ENCODE measurements at places on chromosomes 2 and 18.

DNA sequence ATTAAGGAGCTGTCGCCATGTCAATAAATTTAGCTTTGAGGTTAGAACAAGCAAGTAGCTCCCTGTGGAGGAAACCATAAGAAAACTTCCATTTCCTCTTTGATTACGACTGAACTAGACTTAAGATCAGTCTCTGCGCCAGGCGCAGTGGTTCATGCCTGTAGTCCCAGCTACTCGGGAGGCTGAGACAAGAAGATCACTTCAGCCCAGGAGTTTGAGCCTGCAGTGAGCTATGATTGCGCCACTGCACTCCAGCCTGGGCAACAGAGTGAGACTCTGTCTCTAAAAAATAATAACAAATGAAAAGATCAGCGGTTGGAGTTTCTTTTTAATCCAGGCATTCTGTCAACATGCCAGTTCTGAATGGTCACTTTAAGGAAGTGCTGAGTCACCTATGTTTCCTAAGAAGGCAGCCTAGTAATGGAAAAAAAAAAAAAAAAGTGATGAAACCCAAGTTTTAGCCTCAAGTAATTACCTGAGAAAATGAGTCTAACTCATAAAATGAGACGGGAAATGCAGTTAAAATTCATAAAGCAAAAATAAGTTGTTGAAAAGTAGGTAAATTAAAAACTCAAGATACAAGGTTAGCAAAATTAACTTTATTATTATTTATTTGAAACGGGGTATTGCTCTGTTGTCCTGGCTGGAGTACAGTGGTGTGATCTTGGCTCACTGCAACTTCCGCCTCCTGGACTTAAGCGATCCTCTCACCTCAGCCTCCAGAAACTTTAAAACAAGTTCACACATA is 10.2 kb downstream of the C18orf32 start:
- no peak for DNase-seq

GRCh38 chr2:237649541-237650454 is 22.4 kb downstream of the LRRFIP1 start:
- DNase-seq = no peak

DNA sequence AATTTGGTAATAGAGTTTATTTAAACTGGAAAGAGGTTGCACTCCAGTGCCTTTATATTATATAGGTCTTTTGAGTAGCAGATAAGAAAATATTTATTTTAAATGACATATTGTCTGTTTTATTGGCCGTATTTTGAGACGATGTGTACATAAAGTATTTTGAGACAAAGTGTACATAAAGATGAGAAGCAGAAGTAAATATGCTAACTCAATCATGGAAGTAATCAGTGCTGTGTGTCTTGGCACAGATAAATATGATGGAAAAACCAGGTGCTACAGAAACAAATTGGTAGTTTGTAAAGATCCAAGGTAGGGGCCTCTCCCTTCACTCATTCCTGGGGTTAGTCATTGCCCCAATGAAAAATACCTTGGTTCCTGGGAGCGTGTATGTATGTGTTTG is 382.9 kb downstream of the DSEL start:
- DNase-seq = no peak

GRCh38 chr18:65822826-65823225 is 72.0 kb downstream of the CDH7 start:
- no peak for DNase-seq

DNA sequence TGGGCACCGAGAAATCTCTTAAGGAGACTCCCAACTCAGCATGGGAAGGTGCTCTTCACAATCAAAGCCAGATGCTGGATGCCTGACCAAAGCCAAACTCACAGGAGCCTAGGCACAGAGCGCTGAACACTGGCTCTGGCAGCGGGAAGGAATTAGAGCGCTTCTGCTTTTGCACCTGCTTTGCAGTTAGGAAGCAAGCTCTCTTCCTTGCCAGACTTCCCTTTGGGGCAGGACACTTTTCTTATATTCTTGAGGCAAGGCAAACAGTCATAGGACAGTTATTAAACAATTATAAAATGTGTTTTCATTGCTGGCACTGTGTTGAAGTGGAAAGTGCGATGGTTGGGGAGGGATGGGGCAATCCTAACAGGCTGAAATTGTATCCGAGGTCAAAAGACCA is 79.6 kb upstream of the DNMT3A start:
- no peak for DNase-seq

- no peak for DNase-seq
These were observed 8.2 kb upstream of the TANC1 start for GRCh38 chr2:158960193-158960592.

DNA sequence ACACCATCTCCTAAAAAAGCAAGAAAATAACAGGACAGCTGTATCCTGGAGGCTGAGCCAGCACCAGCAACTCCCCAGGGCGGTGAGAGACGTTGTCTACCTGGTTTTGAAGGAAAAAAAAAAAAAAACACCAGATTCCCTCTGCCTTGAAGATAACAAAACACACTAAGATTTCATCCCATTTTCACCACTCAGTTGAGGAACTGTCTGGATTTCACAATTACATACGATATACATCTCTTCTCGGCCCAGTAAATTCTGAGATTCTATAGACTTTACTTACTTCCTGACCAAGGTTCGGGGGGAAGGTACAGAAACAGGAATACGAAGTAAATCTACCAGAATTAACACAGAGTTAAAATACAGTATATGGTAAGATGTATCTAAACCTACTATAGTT is 8.5 kb downstream of the ZNF516 start:
- DNase-seq = no peak

DNA sequence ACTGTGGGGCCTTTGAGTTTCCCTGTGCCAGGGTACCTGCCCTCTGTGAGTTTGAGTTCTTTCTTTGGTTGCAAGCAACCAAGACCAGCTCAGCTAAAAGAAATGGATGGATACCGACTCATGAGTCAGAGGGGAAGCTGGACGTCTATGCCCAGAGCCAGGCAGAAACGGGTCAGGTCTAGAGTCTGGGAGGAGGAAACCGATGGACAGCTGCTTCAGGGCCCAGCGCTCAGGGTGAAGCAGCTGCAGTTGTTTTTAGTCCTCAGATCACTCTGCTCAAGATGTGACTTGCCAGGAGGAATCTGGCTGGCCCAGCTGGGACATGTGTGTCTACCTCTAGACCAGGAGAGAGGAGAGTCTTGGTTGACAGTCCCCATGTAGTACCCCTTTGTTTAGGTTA is 10.1 kb upstream of the TYMS start:
- DNase-seq = no peak

DNA sequence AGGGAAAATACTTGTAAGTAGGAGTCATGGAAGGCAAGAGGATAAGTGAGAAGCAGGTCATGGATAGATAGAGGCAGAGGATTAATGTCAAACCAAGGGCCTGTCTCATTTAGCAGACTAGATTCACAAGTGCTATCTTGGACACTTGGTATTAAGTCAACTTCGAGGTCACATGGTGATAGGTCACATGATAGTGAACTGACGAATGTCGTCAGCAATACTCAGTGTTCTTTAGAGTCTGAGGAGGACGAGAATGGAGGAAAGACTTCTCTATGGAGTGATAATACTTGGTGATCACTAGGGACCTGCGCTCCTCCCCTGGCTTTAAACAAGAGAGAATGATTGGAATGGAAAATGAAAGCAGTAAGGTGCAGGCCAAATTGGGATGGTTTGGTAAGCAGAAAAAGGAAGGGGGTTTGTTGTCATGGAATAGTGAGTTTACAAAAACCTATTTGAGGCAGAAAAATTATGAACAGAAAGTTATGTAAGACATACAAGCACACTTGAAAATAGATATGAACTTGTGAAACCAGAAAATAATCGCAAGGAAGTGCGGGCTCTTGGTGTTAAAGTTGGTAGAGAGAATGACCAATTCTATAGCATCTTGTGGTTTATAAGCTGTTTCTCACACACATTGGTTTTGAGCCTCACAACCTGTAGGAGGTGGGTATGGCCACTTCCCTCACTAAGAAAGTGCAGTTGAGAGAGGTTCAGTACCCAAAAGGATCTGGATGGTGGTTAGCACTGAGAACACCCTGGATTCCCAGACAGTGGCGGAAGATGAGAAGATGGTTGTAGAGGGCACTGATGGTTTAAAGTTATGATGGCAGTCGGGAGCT is 141.5 kb downstream of the WDSUB1 start:
- no peak for DNase-seq

DNA sequence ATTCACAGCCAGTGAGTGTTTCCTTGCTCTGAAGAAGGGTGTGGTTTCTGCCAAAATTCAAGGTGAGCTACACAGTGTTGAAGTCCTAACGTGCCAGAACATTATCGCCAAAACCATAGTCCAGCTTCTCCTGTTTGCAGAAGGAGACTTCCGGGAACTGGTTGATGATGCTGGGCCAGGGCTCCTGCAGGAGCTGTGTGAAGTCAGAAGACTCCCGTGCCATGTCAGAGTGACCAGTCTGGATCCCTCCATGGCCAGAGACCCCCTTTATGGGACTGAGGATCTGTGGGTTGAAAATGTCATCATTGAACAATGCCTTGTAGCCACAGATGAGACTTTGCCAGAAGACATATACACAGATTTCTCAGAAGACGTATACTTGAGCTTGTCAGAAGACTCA is 96.0 kb upstream of the RAB12 start:
- DNase-seq = no peak

DNA sequence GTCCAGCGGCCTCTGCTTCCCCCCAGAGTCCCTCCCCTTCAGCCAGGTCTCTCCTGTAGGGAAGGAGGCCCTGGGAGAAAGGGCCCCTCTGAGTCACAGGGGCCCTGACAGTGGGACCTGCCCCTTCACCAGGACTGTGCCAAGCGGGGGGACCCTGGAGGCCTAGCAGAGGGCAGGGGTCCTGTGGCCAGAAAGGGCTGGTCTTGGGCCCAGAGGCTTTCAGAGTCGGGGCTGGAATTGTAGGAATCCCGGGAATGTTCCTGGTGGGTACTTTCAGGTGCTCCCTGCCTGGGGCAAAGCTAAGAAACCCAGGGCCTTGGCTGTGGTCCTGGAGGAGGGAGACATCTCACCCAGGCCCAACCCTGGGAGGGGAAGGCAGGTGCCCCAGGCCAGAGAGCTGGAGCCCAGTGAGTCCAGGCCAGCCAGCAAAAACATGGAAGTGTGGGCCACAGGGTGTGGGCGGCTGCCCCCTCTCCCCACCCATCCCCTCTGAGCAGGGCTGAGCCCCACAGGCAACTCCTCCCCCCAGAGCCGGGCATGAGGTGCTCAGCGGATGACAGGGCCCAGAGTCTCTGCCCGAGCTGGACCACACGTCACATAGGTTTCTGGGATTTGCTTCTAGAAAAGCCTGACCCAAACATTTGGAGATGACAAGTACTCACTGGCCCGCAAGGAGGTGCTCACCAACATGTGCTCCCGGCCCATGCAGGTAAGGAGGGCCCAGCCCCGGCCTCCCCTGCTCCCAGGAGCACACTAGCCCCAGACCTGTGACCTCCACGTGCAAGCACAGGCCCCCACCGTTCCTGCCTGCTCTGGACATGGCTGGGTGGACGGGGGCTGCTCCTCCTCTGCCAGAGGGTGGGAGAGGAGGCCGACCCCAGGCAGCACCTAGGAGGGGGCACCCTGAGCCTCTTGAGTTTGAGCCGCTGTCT is 48.2 kb upstream of the ALPP start:
- no peak for DNase-seq

- no peak for DNase-seq
These were observed 3.1 kb upstream of the TCF23 start for GRCh38 chr2:27145682-27146081.

DNA sequence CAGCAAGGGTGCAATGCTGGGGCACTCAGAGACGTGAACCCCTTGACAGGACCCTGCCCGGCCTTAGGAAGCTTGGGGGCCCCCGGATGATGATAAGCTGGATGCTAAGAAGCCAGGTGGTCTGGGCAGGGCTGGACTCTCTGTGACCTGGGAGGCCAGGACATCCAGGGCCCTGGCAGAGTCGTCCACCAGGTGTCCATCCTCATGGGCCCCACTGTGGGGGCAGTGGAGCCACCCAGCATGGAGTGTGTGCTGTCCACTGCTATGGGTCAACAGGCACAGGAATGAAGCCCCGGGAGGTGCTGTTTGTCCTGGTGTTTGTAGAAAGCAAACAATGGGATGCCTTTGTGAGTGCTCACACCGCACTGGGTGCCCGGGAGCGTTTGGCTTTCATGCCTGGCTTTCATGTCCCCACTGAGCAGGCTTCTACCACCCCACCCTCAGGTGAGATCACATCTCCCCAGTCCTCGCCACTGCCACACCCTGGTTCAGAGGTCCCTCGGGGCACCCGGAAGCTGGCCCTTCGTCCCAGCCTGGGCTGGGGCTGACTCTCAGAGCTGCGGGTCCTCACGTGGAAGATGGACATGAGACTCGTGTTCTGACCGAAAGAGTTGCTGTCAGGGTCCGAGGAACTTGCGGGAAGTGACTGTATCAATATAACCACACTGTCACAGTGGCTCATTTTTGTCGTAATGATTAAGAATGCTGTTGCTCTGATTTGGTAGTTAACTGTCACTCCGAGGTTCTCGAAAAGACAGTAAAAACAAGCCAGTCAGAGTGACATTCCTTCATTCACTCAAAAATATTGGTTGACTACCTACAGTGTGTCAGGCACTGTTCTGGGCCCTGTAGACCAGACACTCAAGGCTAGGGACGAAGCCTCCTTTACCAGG is 53.3 kb downstream of the INHBB start:
- peak; percentile 5 for DNase-seq

GRCh38 chr2:238856713-238857567 is 9.1 kb downstream of the TWIST2 start:
- no peak for DNase-seq

- no peak for DNase-seq
These were observed 128.9 kb upstream of the ITGB6 start for GRCh38 chr2:160328811-160329527.

DNA sequence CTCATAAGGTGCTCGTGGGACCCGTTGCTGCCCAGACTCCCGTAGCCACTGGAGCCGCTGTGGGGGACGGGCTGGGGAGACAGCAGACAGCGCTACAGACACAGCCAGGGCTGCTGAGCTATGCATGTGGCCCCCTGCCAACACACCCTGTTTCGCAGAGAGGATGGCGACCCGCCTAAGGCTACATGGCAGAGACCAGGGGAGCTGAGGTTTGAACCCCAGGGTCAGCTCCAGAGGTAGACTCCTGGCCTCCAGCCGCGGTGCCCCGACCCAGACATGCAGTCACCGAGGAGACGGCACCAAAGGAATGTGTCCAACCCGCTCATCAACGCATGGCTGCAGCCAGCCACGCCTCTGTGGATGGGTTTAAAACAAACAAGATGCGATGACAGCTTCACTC is 21.0 kb upstream of the HES6 start:
- no peak for DNase-seq

- DNase-seq = no peak
These were observed 37.8 kb upstream of the CCDC150 start for GRCh38 chr2:196601430-196602306.

GRCh38 chr18:70337139-70337972 is 48.5 kb downstream of the SOCS6 start:
- DNase-seq = no peak

All from activated CD4-positive, alpha-beta memory T cell treated with anti-CD3 and anti-CD28 coated beads for 36 hours (primary cell).